ENCODE measurements at places on chromosomes 5 and 9.

- DNase-seq, result no peak
These were observed 314.5 kb downstream of the ADGRV1 start for GRCh38 chr5:90873033-90873517.

DNA sequence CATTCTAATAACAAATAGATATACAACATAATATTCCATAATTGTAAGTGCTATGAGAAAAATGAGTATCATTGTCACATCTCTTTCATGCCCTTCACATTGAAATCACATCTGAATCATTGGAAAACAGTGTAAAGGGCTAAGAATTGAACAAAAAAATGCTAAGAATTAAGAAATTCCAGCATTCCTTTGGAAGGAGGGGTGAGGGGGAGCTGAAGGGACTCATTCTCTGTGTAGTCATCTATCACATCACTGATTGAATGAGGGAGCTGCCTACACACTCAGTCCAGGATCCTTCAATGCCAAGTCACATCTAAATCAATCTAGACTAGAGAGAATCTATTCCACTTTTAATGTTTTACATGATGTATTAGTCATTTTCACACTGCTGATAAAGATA is 286.6 kb downstream of the DTWD2 start:
- DNase-seq, result no peak

DNA sequence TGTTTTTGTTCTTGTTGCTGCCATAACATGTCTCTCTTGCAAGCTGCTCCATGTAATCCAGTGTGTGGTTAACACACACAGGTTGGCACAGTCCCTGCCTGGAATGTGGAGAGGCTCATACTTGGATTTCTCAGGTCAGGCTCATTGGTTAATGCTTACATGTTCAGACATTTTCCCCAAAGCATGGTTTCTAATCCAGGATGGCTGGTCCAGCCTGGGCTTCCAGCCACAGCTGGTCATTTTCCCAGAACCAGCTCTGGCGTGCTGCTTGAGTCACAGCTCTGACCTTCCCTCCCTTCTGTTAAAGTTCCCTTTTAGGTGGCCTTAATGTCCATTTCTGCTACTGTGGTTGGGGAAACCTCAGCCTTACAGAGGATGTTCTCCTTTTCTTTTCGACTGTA is 294.3 kb downstream of the TAF11L14 start:
- DNase-seq, result no peak

- no peak for DNase-seq
These were observed 69.3 kb downstream of the NTNG2 start for GRCh38 chr9:132231019-132231701.

DNA sequence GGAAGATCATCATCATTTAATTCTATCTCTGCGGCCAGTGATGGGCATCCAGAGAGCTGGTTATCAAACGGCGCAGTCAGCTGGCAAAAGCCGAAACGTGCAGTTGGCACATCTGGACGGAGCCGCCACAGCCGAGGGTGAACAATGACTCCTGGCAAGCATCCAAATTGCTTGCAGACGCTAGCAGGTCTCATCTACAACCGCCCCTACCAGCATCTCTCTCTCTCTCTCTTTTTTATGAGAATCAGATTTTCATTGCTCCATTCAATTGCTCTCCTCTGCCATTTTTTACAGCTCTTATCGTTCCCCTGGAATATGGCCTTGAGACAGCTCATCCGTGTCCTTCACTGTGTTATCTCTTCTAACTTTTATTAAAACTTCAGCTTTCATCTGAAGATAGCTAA is 165.2 kb downstream of the MAPKAP1 start:
- no peak for DNase-seq

DNA sequence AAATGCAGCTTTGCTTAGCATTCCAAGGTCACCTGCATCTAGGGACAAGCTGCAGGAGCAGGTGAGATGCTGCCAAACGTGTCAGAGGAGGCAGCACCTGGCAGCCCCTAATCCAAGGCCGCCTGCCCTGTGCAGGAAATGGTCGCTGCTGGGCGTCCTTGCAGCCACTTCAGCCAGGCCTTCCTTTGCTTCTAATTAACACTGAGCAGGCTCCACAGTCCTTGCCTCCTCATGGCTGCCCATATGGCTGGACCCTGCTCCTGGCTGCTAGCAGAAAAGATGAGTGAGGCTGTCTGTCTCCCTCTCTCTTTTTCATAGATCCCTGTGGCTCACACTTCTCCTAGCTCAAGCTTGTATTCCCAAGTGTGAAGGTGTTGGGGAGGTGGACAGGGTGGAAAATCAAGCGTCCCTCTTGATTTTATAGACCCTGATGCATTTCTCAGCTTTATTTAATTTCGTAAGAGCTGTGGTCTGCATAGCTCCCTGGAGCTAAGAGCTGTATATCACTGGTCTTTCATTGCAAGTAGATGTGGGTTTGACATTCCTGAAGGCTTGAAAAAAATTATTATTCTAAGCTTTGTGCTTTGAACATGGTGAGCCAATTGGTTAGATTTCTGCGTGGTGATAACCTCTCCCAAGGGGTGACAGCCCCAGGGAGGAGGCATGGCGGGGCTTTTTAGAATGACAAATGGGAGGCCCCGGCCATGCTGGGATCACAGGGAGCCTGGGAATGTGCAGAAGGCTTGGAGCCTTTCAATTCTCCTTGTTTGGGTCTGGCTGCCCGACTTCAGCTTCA is 193.8 kb downstream of the SLIT3 start:
- peak; percentile 51 for DNase-seq

DNA sequence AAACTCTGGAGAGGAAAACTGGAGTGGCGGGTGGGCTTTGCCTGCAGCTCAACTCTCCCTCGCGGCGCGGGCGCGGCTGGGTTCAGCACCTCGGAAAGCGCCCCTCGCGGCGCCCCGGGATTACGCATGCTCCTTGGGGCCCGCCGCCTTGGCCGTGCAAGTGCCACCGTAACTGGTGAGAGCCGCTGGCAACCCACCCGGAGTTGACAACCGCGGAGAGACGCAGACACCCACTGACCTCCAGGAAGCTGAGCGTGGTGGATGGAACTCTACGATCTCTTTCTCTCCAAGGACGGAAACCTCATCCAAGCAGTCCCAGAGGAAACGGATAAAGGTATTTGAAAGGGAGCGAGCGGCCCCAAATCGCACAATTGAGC is 194 bp upstream of the RXFP3 start:
- peak; percentile 61 for DNase-seq

DNA sequence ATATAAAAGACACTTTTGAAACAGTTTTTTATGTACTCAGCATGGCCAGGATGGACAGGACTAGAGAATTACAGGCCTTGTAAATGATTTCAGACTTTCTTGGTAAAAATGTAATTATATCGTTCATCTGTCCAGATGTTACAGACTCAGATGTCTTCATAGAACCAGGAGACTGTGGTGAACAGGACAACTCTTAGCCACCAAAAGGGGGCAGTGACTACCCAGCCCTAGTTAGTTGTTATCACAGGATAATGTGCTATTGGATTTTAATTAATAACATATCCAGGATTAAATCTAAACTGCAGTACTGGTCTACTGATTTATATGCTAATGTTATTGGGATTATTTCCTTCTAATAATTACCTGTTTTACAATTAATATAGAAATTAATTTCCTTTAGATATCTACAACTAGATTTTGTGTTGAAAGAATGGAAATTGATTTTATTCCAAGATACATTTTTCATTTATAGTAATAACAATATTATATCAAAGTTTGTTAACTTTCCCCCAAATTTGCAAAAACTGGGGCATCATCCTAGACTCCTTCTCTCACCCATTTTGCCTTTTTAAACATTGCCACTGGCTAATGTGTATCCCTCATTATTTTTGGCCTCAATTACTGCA is 99.4 kb downstream of the MTREX start:
- peak; percentile 71 for DNase-seq

- peak; percentile 79 for DNase-seq
These were observed 491.9 kb upstream of the TUSC1 start for GRCh38 chr9:26170190-26170589.

- peak; percentile 80 for DNase-seq
These were observed 76.2 kb downstream of the DAPK1 start for GRCh38 chr9:87573841-87574342.

DNA sequence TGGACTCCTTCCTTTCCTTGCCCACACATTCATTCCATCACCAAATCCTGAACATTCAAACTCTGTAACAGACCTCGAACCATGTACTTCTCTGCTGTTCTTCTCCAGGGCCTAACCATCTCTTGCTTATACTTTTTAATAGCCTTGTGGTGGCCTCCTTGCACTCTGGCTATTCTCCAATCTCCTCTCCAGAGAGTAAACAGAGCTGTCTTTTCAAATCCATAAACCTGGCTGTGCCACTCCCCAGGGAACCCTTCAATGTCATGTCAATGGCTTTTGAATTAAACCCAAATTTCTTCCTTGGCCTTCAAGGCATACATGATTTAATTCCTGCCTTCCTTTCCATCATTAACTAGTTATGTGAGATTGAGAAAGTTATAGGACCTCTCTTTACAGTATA is 277.6 kb upstream of the EFNA5 start:
- no peak for DNase-seq

GRCh38 chr9:105444130-105444529 is 3.7 kb upstream of the FSD1L start:
- no peak for DNase-seq

GRCh38 chr9:81844131-81844567 is 84.1 kb upstream of the SPATA31D4 start:
- no peak for DNase-seq

GRCh38 chr5:170405817-170406216 is 16.6 kb upstream of the KCNMB1 start:
- no peak for DNase-seq

DNA sequence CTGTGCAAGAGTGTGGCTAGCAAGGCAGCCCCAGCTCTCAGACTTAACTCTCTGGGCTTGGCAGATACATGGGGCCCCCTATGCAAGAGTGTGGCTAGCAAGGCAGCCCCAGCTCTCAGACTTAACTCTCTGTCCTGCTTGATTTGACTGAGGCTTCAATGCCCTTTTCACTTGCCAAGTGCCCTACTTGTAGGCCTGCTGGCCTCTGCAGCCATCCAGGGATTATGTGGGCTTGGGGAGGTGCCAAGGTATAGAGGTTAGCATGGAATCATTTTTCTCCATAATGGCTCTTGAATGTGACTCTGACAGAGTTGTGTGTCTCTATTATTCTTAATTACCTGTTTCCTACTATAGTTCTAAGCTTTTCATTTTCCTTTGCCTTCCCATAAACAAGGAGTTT is 115.5 kb upstream of the RUSC2 start:
- DNase-seq, result no peak

- DNase-seq, result peak; percentile 71
These were observed 5.9 kb downstream of the ABCA2 start for GRCh38 chr9:137021979-137022661.

- peak; percentile 86 for DNase-seq
These were observed 60.2 kb upstream of the TBC1D2 start for GRCh38 chr9:98315551-98316060.

DNA sequence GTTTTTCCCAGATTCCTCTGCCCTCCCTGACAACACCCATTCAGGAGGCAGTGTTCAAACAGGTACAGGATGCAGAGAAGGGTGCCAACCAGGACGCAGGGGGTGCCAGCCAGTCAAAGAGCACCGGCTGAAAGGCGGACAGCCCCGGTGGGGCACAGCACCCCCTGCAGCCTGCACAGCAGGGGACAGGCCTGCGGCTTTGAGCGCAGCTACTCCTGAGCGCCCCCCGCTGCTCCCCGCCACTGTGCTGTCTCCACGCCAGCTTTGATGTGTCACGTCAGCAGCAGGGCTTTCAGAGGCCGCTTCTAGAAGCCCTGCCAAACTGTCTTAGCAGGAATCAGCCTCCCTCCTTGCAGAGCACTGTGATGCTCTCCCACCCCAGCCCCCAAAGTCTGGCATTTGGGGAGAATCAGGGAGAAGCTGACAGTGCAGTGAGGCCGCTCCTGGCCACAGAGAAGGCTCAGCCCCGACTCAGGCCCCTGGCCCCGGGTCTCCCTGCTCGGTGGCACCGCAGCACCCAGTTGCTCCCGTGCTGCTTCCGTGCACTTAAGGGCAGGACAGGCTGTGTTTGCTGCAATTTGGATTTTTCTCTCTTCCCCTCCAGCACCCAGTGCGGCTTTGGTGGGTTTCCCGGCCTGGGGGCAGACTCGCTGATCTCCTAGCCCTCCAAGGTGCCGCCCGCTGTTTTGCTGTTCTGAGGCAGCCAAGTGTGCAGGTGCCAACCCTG is 20.3 kb downstream of the AK8 start:
- DNase-seq, result no peak

DNA sequence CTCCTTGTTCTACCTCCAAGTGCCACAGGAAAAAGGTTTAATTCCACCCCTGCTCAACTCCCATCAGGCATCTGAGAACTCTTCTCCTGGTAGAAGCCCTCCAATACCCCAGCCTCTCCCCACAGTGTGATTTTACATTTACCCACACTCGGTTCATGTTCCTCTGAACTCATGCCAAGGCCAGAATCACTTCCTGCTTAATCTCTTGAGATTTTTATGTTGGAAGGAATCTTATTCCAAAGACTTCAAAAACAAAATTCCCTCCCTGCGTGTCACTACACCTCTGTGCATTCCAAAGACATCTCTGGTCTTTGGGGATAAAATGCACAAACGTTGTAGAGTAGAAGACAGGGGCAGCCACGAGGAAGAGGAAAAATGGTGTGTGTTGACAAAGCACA is 186.8 kb downstream of the ACTL7B start:
- peak; percentile 50 for DNase-seq

DNA sequence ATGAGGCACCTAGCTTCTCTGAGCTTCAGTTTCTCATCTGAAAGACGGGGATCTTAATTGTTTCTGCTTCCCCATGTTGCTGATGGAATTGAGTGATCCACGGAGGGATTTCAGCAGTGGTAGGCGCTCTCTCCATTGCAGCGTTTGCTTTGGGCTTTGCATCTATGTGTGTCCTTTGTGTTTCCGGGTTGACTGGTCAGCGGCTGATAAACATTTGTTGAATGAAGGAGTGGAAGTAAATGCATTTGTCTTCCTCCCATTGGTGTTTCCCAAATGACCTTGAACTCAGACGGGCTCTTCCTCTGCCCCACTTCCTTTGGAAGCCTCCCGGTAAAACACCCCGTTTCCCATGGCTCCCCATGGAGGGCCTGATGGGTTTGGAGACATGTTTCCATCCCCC is 117.2 kb downstream of the GAPVD1 start:
- no peak for DNase-seq

Data from EH (cell line).